ENCODE measurements at places on chromosomes 5 and 9. TPM values are rescaled to one million over a fixed set of nuclear protein-coding genes. Genes with fewer than 3 reads are reported as not detected.

DNA sequence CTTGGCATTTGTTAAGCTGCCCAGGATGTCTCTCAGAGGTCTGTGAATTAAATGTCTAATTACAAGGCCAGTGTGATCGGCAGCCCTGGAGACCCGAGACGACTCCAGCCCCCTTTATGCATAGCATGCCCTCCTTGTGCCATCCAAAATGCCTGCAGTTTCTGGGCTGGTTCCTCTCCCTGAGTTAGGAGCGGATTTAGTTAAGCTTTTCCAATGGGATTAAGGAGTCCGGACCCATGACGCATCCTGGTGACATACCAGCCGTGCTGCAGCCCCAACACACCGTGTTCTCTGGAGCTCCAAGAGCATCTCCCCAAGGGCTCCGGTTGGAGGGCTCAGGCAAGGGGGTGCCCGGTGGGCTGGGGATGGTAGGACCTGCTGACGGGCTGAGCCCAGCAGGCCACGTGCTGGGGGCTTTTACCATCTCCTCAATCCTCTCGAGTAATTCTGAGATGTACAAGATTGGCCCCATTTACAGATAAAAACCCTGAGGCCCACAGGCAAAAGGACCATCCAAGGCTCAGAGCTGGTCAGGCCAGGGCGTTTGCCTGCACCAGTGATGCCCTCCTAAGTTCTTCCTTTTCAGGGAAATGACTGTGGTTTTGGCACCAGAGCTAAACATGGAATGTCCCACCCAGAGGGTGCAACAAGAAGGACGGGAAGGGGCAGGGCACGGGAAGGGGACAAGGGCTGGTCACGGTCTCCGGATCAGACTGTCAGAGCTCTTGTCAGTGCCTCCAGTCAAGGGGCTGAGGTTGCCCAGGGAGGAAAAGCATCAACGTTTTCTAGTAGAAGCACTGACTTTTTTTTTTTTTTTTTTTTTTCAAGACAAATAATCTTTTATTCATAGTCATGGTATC, 82.6 kb upstream of the PHYKPL start:
- DNase-seq, result no peak

DNA sequence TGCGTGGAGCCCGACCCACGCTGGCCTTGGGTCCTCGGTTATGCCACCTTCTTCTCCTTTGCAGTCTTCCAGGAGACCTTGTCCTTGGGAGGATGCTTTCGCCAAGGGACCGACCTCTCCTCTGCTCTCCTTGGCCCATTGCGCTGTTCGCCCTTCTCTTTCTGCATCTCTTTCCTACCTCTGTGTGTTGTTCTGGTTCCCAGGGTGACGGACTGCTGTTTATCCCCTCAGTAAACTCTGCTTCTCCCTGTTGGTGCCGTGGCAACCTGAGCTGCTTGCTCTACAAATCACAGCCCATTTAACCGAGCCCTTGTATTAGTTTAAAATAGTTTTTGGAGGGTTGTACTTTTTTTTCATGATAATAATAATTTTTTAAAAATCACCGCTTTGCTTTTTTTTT, 97.9 kb downstream of the DAPK1 start:
- DNase-seq, result no peak

- DNase-seq, result no peak
These were observed 300.1 kb downstream of the NNT start for GRCh38 chr5:43903129-43903528.

GRCh38 chr9:87599901-87600610, 102.4 kb downstream of the DAPK1 start:
- no peak for DNase-seq

DNA sequence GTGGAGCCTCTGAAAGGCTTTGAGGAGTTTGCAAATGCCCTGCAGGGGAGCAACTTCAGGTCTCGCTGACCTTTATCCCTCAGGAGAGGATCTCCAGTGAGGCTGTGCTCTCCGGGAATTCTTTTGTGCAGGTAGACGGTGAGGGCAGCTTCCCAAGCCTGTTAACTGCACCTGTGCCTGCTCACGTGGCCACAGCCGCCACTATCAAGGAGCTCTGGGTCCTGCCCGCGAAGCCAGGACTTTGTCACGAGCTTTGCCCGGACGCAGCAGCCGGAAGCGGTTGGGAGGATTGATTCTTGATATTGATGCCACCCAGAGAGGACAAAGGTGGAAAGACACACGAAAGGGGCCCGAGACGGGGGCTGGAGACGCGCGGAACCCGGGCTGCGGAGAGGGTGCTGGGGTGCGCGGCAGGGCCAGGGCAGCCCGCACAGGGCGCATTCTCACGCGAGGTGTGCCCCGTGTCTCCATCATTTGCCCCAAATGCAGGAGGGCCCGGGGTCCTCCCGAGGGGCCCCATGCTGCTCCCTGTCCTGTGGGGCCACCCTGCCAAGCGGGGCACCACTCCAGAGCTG, 18.2 kb downstream of the SLC9A3 start:
- DNase-seq, result no peak

DNA sequence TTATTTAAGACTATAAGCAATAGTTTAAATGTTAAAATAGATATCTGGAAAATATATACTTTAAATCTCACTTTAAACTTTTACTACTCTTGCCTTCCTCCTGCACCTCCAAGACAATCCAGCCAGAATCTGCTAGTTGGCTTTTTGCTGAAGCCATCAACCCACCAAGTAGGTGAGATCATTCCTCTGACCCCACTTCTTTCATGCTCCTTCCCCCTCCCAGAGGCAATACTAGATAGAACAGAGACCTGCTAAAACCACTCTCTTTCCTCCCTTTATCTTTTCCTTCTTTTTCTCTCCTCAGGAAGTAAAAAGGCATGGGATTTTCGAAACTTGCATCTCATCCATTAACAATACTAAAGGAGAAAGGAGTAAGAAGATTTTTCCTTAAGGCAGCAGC, 30.1 kb upstream of the CAMK4 start:
- DNase-seq, result no peak

GRCh38 chr5:61816585-61817450, 484.8 kb downstream of the ZSWIM6 start:
- no peak for DNase-seq

DNA sequence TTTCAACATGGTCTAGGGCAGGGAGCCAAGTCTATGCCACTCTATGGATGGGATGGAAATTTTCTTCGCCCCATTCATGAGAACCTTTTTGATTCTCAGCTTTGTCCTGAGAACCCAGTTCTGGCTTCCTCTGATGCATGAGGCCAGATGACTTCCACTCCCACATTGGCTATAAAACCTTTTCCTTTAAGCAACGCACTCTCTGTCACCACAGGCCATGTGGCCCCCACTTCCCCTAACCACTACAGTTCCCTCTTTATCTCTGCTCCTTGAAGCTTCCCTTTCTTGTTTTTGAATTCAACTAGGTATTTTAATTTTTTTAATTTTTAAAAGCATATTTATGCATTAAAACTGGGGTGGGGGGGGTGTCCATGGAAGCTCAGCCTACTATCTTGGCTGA, 401.3 kb downstream of the ENC1 start:
- DNase-seq, result no peak

GRCh38 chr5:111017731-111018130, 53.8 kb upstream of the TSLP start:
- DNase-seq, result no peak

DNA sequence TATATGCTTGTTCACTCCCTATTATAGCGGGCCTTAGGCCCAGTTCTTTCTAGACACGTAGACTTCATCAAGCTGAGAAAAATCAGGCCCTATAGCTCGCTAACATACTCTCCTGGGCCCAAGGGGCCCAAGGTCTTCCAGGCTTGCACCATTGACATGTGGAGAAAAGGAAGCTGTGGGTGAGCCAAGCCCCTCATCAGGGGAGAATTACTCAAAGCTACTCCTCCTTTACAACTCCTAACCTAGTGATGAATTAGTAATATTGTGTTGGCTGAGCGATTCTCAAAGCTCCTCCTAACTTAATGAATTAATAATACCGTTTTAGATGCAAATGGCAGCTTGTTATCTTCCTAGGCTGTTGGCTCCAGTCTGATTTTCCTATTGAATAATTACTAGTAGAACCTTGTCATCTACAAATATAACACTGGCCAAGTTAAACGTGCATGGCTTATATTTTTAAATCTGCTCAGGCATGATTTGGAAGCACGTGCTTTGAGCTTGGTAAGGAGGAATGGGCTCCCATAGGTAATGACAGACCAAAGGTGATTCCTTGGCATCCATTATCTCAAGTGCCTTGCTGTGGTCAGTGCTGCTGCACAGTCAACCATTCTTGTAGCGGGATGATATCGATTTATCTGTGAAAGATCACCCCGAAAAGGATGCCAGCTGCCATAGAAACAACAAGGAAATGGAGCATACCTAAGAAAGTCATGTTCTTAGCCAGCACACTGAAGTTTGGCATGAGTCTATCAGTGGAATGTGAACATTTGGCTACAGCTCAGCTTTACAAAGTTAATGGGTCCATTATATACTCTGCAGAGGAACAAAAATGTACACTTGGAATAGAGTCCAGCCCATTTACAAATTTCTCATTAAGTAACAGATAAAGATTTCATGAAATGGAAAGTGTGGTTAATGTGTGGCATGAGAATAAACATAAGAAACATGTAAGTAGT, 23.8 kb downstream of the LVRN start:
- no peak for DNase-seq

DNA sequence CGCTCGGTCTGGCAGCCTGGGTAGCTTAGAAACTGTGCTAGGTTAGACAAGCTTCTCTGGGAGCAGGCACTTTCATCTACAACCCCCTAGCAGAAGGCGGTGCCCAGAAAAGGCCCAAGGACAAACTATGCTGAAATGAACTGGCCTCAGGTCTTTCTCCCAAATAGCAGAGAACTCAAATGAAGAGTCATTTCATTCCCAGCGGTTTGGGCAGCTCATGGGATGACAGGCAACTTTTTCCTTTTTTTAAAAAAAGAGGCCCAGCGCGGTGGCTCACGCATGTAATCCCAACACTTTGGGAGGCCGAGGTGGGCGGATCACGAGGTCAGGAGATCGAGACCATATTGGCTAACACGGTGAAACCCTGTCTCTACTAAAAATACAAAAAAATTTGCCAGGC, 2.5 kb downstream of the RAPGEF1 start:
- no peak for DNase-seq

DNA sequence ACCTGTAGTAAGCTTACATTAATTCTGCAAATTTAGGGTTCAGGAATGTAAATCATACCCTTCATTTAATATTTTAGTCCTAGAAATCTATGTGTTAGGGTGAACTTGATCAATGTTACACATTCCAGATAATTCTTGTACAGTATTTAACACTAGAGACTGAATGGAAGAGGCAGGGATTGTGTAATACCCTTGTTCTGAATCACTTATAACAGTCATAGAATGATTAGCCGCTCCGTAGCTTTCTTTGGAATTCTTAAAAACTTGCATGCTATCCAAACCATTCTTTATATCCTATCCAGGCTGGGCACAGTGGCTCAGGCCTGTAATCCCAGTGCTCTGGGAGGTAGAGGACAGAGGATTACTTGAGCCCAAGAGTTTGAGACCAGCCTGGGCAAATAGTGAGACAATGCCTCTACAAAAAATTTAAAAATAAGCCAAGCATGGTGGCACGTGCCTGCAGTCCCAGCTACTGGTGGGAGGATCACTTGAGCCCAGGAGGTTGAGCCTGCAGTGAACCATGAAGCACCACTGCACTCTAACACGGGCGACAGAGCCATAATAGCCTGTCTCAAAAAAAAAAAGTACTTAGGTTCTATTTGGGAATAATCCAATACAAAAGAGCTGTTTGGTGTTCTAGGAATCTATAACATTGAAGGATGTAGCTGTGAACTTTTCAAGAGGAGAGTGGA, 8.3 kb downstream of the ZNF483 start:
- no peak for DNase-seq

- DNase-seq, result no peak
These were observed 176.9 kb upstream of the SLC12A2 start for GRCh38 chr5:127906562-127907204.

- no peak for DNase-seq
These were observed 118.0 kb upstream of the BRINP1 start for GRCh38 chr9:119487118-119487827.

GRCh38 chr5:179342577-179342976, 2.7 kb downstream of the ADAMTS2 start:
- no peak for DNase-seq

GRCh38 chr5:68343421-68343826, 127.9 kb downstream of the PIK3R1 start:
- DNase-seq, result no peak

- no peak for DNase-seq
These were observed 538.1 kb upstream of the MEF2C start for GRCh38 chr5:89421035-89421434.

GRCh38 chr5:61307191-61307590, 24.9 kb upstream of the ZSWIM6 start:
- DNase-seq, result no peak

- no peak for DNase-seq
These were observed 92.1 kb upstream of the IL12B start for GRCh38 chr5:159422361-159422760.

DNA sequence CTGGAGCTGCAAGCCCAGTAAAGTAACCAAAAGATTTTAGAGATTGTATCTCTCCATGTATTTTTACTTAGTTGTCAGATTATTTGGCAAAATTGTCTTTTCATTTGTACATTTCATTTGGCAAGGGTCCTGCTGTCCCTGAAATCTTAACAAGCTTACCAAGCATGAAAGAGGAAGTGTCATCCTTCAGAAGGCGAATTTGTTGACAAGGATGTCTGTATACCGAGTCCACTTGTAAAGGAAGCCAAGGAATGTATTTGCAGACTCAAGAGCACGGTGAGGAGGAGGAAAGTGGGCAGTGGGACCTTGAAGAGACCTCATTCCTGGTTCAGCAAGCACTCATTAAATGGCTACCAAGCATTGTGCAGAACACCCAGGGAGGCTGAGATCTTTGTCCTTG, 7.5 kb upstream of the OTULINL start:
- no peak for DNase-seq

- no peak for DNase-seq
These were observed 198.3 kb downstream of the PLK2 start for GRCh38 chr5:58261605-58262004.

- no peak for DNase-seq
These were observed at the start of gene SOWAHA for GRCh38 chr5:132812781-132813598. Gene SOWAHA, plus strand, starts transcription at chr5:132813302. Its CDS starts 320 bp downstream, at chr5:132813622.

PLK2 gene
- 12.3 TPM for total RNA-seq

SPINK14 gene
- not detected for total RNA-seq

PCDHGA6 gene
- 0.68 TPM for total RNA-seq

CDH9 gene
- total RNA-seq, result not detected

OSMR gene
- 4.4 TPM for total RNA-seq

PCDHA12 gene
- 0.08 TPM for total RNA-seq

CCNJL gene
- total RNA-seq, result 0.48 TPM

EQTN gene
- not detected for total RNA-seq

TAF11L5 gene
- total RNA-seq, result not detected

KLHL3 gene
- total RNA-seq, result 10.6 TPM

SVEP1 gene
- 1.7 TPM for total RNA-seq

GARIN3 gene
- total RNA-seq, result not detected

PTGS1 gene
- 2.0 TPM for total RNA-seq

SPINK5 gene
- not detected for total RNA-seq

GPR21 gene
- total RNA-seq, result 0.55 TPM

TMEM171 gene
- total RNA-seq, result 0.98 TPM

INSYN2B gene
- total RNA-seq, result not detected
